ENCODE measurements at places on chromosomes 13 and 19.
A peak's percentile ranks its signal among the peaks of the same experiment; 100 is the strongest.

GRCh38 chr19:33503433-33504057, 18.0 kb downstream of the PEPD start:
- DNase-seq: peak; percentile 11

GRCh38 chr19:13986348-13986904, 19.7 kb downstream of the RFX1 start:
- peak; percentile 70 for DNase-seq

DNA sequence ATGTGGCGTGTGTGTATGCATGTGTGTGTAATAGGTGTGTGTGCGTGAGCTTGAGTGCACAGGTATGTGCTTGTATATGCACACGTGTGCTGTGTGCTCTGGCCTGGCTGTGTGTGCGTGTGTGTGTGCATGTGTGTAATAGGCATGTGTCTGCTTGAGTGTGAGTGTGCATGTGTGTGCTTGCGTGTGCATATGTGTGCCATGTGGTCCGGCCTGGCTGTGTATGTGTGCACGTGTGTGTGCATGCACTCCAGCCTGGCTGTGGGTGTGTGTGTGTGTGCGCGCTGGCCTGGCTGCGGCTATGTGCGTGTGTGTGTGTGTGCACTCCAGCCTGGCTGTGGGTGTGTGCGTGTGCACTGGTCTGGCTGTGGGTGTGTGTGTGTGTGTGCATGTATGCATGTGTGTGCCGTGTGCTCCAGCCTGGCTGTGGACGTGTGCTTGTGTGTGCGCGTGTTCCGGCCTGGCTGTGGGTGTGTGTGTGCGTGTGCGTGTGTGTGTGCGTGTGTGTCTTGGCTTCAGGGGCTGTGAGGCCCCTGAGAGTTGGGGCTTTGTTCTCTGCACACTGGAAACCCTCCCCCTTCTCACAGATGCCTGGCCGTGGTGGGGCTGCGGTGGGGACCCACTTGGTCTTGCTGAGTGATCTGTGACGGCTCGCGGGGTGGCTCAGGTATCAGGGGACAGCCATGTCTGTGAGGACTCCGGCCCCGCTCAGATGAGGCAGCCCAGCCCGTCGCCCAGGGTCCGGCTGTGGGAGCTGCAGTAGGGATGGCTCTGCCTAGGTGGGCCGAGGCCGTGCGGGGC, 8.2 kb downstream of the SPPL2B start:
- peak; percentile 51 for DNase-seq

DNA sequence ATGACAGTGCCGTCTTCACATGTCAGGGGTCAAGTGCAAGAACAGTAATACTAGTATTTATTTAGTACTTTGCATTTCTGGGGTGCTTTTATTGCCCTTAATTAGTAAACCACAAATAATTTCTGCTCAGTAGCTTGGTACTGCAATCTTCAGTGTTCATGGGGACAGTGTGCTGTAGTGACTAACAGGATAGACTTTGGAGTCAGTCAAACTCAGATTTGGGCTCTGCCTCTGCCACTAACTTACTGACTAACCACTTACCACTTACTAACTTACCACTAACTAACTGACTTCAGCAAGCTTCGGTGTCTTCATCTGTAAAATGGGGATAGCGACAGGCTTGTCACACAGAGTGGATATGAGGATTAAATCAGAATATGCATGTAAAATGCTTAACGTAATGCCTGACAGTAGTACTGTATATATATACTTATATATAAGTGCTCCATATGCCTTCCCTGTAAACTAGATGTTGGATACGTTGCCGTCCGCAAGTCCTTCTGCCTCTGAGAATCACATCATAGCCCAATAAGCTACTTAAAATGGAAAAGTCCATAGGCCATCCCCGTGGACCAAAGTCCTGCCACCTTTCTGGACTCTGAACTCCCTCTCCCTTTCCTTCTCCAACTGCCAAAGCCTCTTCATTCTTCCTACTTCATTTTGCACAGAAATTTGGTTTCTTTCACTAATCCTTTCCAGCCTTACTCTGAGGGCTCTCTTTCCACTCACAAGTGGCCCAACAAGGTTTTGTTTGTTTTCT, 158.1 kb downstream of the ZIC5 start:
- DNase-seq: no peak

GRCh38 chr13:71219698-71220415, 647.1 kb downstream of the DACH1 start:
- DNase-seq: no peak

DNA sequence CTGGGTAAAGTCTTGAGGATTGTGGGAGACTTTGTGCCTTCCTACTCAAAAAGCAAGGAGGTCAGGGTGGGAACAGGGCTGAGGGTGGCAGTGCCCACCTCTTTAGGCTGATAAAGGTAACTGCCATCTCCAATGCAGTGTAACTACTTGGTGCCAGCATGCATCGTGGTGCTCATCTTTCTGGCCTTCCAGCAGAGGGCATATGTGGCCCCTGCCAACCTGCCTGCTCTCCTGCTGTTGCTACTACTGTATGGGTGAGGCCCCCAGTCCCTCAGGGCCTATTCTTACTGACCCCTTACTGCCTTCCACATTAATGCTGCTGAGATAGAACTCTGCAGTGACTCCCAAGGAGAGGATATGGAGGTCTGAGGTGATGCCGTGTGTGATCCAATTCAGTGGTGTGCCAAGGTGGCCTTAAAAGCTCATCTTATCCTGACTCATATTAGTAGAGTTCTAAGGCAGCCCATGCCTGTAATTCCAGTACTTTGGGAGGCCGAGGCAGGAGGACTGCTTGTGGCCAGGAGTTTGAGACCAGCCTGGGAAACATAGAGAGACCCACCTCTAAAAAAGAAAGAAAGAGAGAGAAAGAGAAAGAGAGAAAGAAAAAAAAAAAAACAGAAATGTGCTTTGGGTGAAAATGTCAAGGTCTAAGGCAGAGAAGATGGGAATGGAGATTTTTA, 9.7 kb upstream of the ARHGAP45 start:
- DNase-seq: no peak

DNA sequence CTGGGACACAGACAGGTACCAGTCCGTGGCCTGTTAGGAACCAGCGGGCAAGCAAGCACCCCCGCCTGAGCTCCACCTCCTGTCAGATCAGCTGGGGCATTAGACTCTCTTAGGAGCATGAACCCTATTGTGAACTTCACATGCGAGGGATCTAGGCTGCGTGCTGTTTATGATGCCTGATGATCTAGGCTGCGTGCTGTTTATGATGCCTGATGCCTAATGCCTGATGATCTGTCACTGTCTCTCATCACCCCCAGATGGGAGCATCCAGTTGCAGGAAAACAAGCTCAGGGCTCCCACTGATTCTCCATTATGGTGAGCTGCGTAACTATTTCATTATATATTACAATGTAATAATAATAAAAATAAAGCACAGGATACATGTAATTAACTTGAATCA, 3.6 kb downstream of the RASGRP4 start:
- DNase-seq: no peak

- DNase-seq: no peak
Observed at GRCh38 chr19:33878910-33879810, 82.5 kb downstream of the KCTD15 start.

DNA sequence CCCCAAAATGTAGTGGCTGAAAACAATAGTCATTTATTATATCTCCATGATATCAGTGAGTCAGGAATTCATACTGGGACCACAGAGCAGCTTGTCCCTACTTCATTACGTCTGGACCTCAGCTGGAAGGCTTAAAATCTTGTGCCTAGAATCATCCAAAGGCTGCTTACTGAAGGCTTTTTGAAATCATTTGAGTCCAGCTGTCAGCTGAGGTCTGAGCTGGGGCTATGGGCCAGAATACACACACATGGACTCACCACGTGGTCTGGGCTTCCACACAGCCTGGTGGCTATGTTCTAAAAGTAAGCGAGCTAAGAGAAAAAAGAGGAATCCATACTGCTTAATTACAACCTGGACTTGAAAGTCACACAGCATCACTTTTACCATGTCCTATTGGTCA, 209.2 kb downstream of the KCTD12 start:
- DNase-seq: peak; percentile 33

- DNase-seq: no peak
Observed at GRCh38 chr19:6774821-6775707, 2.6 kb downstream of the VAV1 start.
